Airway epithelial cell (primary cell): ENCODE measurements at places on chromosomes 6 and 20. TPM values are rescaled to one million over a fixed set of nuclear protein-coding genes. Genes with fewer than 3 reads are reported as not detected.

Gene XKR7
- total RNA-seq, result not detected in 2 replicates

Gene MAP3K7
- 17.0 and 20.6 TPM in 2 replicates for total RNA-seq

Gene PTK6
- total RNA-seq, result 0.70 and 1.2 TPM in 2 replicates

Gene SLC13A3
- total RNA-seq, result 3.2 and 3.3 TPM in 2 replicates

Gene TPX2
- 55.3 and 62.2 TPM in 2 replicates for total RNA-seq

Gene SAMD5
- 0.37 and 0.56 TPM in 2 replicates for total RNA-seq
